ENCODE measurements at places on chromosomes 2 and 18. TPM values are rescaled to one million over a fixed set of nuclear protein-coding genes. Genes with fewer than 3 reads are reported as not detected.

DNA sequence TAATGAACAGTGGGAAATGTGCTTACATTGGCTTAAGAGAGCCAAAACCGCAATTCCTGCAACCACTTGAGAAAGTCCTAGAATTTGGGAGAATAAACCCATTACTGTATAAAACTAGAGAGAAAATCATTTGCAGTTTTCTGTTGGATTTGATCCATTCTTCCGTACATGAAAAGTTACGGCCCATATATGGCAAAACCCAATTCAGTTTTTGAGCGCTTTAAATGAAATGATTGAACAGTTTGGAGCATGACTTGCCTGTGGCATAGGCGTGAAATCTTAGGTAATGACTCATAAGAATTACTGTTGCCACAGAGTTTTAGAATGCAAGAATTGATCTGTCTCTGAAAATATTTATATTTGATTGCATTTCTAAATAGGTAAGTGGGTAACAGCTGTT, 52.0 kb downstream of the PHLPP1 start:
- no peak for DNase-seq
- no peak overlapping the region for H3K4me3 ChIP-seq
- H3K27ac ChIP-seq = no peak overlapping the region

DNA sequence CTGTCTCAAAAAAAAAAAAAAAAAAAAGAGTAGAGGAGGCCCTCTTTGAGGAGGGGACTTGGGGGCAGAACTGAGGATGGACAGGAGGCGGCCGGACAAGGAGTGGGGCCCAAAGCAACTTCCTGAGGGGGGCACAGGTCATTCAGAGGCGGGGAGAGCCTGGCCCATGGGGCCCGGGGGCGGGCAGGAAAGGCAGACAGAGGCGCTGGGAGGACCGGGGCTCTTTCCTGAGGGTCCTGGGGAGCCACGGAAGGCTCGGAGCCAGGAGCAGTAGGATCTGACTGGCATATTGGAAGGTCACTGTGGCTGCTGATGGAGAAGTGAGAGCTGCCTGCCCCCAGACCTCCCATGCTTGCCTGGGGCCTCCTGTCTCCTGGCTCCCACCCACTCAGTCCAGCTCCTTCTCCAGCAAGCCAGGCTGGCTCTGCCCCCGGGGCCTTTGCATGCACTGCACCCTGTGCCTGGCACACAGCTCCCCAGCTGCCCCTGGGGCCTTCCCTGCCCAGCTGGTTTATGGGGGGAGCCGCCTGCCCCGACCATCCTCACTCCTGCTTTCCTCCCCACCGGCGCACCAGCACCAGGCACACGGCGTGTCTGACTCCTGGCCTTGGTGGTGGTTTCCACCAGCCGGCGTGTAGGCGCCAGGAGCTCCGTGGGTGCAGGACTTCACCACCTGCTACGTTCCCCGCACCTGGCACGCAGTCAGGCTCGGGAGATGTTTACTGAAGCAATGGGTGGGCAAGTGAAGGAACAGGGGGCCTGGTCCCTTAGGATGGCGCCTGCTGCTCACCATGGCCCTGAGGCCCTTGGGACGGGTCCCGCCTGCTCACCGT, 5.6 kb downstream of the ESPNL start:
- no peak for DNase-seq
- no peak overlapping the region for H3K27ac ChIP-seq

- no peak overlapping the region for H3K27ac ChIP-seq
- no peaks in the 10 kb centered on the region for H3K36me3 ChIP-seq
Measured at GRCh38 chr2:200667413-200667812, 81.6 kb downstream of the AOX1 start.

SCN2A gene
- total RNA-seq = not detected

GRCh38 chr2:75998451-75998850, 287.7 kb upstream of the GCFC2 start:
- no peak for DNase-seq
- H3K27ac ChIP-seq = no peak overlapping the region
- H3K36me3 ChIP-seq = no peaks in the 10 kb centered on the region
- no peaks in the 10 kb centered on the region for H3K27me3 ChIP-seq
- no peak overlapping the region for H3K4me3 ChIP-seq
